ENCODE measurements at places on chromosomes 7 and 10. TPM values are rescaled to one million over a fixed set of nuclear protein-coding genes. Genes with fewer than 3 reads are reported as not detected.

PKD2L1 gene
- not detected for total RNA-seq

TSPAN33 gene
- total RNA-seq, result 12.8 TPM

DNA sequence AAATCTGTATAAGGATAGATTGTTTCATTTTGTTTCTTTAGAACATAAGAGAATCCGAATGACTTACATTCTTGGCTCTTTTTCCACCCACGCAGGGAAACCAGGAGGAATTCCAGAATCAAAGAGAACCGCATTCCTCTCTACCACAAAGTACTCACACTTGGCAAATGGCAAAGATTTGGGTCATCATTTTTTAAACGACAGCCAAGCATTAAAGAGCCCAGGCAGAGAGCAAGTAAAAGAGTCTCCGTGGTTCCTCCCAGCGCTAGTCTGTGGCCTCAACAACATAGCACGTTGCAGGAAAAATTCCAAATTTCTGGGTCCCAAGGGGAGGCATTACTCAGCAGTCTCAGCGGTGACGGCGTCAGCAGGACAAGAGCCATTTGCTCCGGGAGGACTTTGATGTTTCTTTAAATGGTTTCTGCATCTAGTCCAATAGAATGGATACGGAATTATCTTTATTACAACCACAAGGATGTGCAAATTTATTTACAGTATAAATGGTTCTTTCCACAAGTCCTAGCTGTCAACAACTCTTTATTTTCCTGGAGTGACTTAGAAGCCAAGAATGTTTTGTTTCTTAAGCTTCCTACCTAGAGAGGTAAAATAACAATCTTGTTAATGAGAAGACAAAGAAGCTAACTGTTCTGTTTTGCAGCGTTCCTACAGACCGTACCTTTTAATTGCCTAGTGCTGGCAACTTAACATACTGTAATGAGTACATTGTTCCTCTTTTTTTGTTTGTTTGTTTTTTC, 232.5 kb downstream of the SKIDA1 start:
- peak; percentile 77 for DNase-seq

DNA sequence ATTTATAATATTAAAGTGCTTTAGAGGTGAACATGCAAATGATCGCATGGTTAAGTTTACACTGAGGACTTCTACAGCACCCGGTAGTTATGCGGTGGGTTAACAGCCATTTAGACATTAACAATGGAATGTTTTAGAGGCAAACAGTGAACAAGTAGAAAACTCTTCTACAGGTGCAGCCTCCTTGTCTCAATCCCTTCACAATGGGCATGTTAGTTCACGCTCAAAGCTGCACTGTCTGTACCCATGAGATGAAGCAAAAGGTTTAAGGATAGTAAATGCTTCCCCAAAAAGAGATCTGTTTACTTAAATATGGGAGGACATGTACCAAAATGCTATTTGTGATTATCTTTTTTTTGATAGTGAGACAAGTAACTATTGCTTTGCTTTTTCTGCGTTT, 25.1 kb downstream of the PUS7 start:
- DNase-seq, result no peak

DNA sequence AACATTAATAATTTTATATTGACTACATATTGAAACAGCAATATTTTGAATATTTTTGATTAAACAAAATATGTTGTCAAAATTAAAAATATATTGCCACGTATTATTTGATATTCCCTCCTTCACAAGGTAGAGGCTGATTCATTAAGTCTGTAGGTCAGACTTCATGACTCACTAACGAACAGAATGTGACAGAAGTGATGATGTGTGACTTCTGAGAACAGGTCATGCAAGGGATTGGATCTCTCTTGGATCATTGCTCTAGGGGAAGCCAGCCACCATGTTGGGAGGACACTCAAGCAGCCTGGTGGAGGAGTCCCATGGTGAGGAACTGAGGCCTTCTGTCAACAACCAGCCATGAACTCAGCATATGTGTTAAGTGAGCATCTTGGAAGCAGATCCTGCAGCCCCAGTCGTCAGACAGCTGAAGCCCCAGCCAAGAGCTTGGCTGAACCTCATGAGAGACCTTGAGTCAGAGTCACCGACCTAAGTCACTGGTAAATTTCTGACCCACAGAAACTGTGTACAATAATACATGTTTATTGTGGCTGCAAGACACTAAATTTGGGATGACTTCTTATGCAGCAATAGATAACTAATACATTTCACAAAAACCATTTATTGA, 66.6 kb downstream of the HTR5A start:
- DNase-seq, result no peak

CCL24 gene
- total RNA-seq, result not detected

OR2A7 gene
- 1.5 TPM for total RNA-seq

DNA sequence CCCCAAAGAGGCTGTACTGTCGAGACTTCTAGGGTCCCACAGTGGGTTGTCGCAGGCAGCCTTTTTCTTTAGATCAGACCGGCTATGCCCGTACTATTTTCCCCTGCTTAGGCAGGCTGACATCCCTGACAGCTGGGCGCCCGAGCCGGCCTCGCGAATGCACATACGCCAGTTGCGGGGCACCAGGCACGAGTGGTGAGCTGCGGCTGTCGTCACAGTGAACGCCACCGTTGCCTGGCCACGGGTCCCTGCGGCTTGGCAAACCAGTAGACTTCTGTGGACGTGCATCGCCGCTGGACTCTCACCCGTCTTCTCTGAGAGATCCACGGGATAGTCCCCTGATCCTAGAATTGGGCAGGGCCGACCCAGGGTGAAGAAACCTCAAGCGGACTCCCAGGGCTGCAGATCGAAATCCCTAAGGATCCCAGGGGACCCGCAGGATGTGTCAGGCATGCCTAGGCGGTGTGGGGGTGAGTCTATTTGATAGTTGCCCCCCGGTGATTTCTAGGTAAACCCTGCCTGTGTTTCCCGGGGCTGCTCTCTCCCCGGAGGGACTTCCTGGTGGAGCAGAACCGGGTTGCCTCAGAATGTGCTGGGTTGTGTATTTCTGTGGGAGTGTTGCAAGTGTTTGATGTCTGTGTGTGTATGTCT, 33.0 kb upstream of the ZNF273 start:
- DNase-seq, result peak; percentile 38
